ENCODE measurements at places on chromosomes 7 and 10. TPM values are rescaled to one million over a fixed set of nuclear protein-coding genes. Genes with fewer than 3 reads are reported as not detected.

Gene LRRN3
- total RNA-seq = 0.03 TPM

Gene PODXL
- 35.9 TPM for total RNA-seq

Gene LEP
- not detected for total RNA-seq

Gene NPC1L1
- total RNA-seq = 0.11 TPM

Gene HMX3
- total RNA-seq = not detected

Gene ADRB1
- 1.1 TPM for total RNA-seq

Gene TNPO3
- total RNA-seq = 38.8 TPM

Gene COL17A1
- 1.8 TPM for total RNA-seq

Gene TLX1
- not detected for total RNA-seq

Gene PRXL2A
- total RNA-seq = 43.9 TPM

Gene CH25H
- 0.26 TPM for total RNA-seq

Gene ZNF273
- total RNA-seq = 1.6 TPM

Gene HOXA5
- 3.7 TPM for total RNA-seq

Gene SLC16A12
- 0.58 TPM for total RNA-seq

Gene POMZP3
- 24.6 TPM for total RNA-seq

Gene GNGT1
- not detected for total RNA-seq

Gene CCDC3
- total RNA-seq = 1.3 TPM

Gene CALHM3
- 0.20 TPM for total RNA-seq

Gene CRPPA
- total RNA-seq = 0.42 TPM

Gene TRIM50
- total RNA-seq = not detected

Gene TYW1B
- total RNA-seq = 2.2 TPM

Gene GIMAP1
- not detected for total RNA-seq

Gene HTR5A
- not detected for total RNA-seq

Gene SH2D4B
- total RNA-seq = 0.10 TPM

Gene ASIC3
- 9.9 TPM for total RNA-seq

Gene CHRM2
- total RNA-seq = not detected

Gene PLXNA4
- 1.1 TPM for total RNA-seq

Gene GARIN1A
- total RNA-seq = 0.73 TPM

Gene CLDN15
- 10.3 TPM for total RNA-seq

Gene DYNC1I1
- total RNA-seq = not detected

Gene PTN
- total RNA-seq = not detected

Gene MOGAT3
- not detected for total RNA-seq

Gene HECW1
- 14.9 TPM for total RNA-seq

Gene BICC1
- total RNA-seq = 17.7 TPM

Gene HABP2
- 0.07 TPM for total RNA-seq

Gene STEAP4
- not detected for total RNA-seq

Gene PON3
- total RNA-seq = 31.0 TPM

All from A549 treated with GW870086 at 1 μM for 4 hours (cell line).